Stimulated activated CD8-positive, alpha-beta memory T cell treated with anti-CD3 and anti-CD28 coated beads, Interleukin-2, amount 100 ng/mL, for 1 hour (primary cell): ENCODE measurements at places on chromosomes 1 and 21.

DNA sequence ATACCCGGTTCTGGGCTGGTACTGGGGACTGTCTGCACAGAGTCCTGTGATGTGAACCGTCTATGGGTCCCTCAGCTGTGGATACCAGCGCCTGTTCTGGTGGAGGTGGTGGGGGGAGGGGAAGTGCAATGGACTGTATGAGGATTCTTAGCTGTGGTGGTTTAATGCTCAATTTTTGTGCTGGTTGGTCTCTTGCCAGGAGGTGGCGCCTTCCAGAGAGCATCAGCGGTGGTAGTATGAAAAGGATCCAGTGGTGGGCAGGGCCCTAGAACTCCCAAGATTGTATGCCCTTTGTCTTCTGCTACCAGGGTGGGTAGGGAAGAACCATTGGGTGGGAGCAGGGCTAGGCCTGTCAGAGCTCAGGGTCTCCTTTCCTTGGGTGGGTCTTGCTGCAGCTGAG lies 89.4 kb upstream of the B3GALT2 start:
- DNase-seq: no peak

- no peak for DNase-seq
Observed at GRCh38 chr1:212916481-212917133, 33.7 kb upstream of the VASH2 start.

DNA sequence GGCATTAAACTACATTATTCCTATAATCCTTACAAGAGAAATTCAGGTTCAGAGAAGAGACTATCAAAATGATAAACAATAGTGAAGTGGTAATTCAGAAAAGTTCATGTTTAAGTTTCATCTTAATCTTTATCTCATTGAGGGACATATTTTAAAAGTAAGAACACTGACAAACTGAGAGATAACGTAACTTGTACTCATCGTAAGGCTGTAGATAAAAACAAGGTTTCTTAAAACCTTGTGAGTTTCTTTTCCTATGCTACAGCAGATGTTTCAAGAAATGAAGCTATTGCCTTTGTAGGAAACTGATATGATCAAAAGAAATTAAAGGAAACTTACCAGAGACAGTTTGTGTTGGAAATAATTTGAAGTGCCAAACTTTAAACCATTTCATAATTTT lies 65.0 kb downstream of the RERE start:
- DNase-seq: no peak

GRCh38 chr1:35539824-35540261 lies 17.4 kb downstream of the KIAA0319L start:
- DNase-seq: no peak

GRCh38 chr1:193774536-193775323 lies 588.3 kb upstream of the B3GALT2 start:
- DNase-seq: no peak

- DNase-seq: no peak
Observed at GRCh38 chr1:147236448-147236847, 6.0 kb upstream of the CHD1L start.

DNA sequence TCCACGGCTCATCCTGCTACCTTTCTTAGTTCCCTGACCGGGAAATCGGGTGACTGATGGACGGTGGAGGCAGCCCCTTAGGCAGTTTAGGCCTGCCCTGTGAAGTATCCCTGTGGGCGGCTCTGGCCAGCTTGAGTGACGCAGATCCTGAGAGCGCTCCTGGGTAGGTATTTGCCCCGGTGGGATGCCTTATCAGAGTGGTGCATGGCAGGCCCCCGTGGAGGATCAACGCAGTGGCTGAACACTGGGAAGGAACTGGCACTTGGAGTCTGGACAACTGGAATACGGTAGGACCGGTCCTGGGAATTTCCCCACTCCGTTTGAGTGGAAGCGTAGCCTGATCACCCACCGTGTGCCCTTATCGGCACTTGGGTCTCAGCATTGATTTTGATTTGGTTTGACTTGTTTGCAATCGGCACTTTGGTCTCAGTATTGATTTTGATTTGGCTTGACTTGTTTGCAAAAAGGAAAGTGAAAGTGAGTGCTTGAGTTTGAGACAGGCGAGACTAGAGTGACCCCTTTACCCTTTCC lies 15.2 kb downstream of the PLA2G2F start:
- no peak for DNase-seq

- no peak for DNase-seq
Observed at GRCh38 chr1:180906511-180906910, 6.2 kb upstream of the KIAA1614 start.

- DNase-seq: no peak
Observed at GRCh38 chr1:17218939-17219338, 14.0 kb downstream of the PADI1 start.

DNA sequence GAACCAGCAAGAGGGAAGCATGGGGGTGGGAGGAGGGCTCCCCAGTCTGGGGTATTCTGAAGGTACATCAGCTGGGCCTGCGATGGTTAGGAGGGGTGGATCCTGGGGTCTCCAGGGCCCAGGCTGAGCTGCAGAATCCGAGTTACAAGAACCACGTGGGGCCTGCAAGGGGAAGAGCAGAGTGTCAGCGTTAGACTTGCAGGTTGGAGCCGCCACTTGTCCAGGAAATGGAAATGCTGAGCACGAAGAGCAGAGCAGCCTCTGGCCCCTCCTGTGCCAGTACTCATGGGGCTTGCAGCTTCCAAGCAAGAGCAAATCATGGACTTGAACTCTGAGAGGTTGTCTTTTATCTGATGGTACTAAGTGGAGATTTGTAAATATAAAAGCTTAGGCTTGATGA lies 47.5 kb upstream of the COL6A1 start:
- no peak for DNase-seq
